T-helper 17 cell (primary cell): ENCODE measurements at places on chromosomes 6 and 20.

GRCh38 chr6:3455569-3456394 is 1.1 kb downstream of the SLC22A23 start:
- no peak for DNase-seq

DNA sequence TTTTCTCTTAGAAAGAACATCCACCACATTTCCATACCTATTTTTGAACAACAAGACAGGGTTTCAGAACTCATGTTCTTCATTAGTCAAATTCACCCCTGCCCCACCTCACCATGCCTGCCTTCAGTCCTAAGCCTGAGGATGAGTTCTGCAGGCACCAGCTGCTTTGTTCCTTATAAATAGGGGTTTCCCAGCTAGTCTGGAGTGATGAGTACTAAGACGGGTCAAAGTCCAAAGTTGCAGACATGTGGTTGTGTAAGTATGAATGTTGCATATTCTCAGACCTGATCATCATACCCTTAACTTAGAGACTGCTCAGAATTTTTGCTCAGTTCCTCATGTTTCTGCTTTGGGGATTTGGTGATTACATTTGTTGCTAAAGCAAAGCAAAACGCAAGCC is 257.7 kb upstream of the CDYL start:
- no peak for DNase-seq

GRCh38 chr6:135329851-135330803 is 149.0 kb downstream of the MYB start:
- no peak for DNase-seq

- no peak for DNase-seq
Observed at GRCh38 chr20:45578231-45578630, 853 bp downstream of the WFDC8 start.

GRCh38 chr6:82781620-82782204 is 283.9 kb downstream of the UBE3D start:
- DNase-seq = no peak

GRCh38 chr6:108592371-108593337 is 31.9 kb downstream of the FOXO3 start:
- DNase-seq = peak; percentile 19
